ENCODE measurements at places on chromosomes 2 and 18. TPM values are rescaled to one million over a fixed set of nuclear protein-coding genes. Genes with fewer than 3 reads are reported as not detected.

Gene SH3RF3
- total RNA-seq, result 7.9 TPM

Gene C18orf54
- total RNA-seq, result 1.4 TPM

Gene PSMA8
- total RNA-seq, result not detected

Gene MROH2A
- not detected for total RNA-seq

Gene UBXN2A
- 18.5 TPM for total RNA-seq

Gene RESP18
- total RNA-seq, result not detected

Gene ITGB1BP1
- total RNA-seq, result 75.6 TPM

Gene ALPG
- not detected for total RNA-seq

Gene KLHL41
- 163 TPM for total RNA-seq

Gene THAP4
- total RNA-seq, result 68.8 TPM

Gene CXCR1
- total RNA-seq, result 0.44 TPM

Gene LYG2
- total RNA-seq, result not detected

Gene KCNE4
- 3.1 TPM for total RNA-seq

Gene TTC32
- 4.9 TPM for total RNA-seq
